ENCODE measurements at places on chromosomes 2 and 18. TPM values are rescaled to one million over a fixed set of nuclear protein-coding genes. Genes with fewer than 3 reads are reported as not detected.

Gene ACOXL
- 0.10 TPM for total RNA-seq

Gene MEIS1
- 1.1 TPM for total RNA-seq

Gene SCYGR7
- not detected for total RNA-seq

Gene IL1RL2
- total RNA-seq = not detected

Gene PTPRM
- 7.1 TPM for total RNA-seq

Gene M1AP
- total RNA-seq = not detected

Gene FOXD4L1
- not detected for total RNA-seq

Gene LONRF2
- total RNA-seq = 0.19 TPM

Gene ACMSD
- not detected for total RNA-seq

Gene CDK15
- not detected for total RNA-seq
